ENCODE measurements at places on chromosomes 7 and 10.

GRCh38 chr10:128694168-128694850 lies 568.1 kb upstream of the MKI67 start:
- DNase-seq: no peak

DNA sequence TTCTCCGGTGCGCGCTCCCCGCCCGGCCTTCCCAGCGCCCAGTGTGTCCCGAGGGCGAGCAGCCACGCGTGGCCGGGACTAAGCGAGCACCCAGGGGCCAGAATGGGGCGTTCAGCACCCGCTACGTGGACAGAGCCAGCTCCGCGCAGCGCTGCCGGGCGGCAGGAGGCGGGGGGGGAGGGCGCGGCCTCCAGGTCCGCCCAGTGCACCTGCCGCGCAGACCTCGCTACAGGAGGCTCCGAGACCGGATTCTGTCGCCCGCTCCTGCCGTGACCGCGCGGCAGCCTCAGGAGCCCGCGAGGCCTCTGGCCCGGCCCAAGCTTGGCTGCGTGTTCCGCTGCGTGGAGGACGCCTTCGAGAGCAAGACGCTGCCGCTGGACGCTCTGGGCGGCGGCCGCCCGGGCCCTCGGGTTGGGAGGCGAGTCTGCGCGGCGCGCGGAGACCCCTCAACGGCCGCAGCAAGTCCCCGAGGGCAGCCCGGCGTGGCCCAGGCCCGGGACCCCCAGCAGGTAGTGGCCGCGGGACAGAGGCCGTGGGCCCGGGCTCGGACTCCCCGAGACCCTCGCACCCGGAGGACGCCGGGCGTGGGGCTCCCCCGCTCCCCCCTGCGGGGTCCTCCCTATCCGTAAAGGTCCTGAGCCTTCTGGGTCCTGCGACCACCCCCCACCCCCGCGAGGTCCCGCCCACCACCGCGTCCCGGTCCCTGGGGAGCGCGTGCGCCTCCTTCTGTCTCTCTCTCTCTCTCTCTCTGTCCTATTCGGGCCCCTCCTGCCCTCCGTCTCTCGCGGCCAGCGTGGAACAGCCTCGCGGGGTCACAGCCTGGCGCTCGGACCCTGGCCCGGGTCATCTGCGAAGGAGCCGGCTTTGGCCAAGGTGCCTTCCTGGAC lies 904 bp upstream of the DPYSL4 start:
- DNase-seq: peak; percentile 44

DNA sequence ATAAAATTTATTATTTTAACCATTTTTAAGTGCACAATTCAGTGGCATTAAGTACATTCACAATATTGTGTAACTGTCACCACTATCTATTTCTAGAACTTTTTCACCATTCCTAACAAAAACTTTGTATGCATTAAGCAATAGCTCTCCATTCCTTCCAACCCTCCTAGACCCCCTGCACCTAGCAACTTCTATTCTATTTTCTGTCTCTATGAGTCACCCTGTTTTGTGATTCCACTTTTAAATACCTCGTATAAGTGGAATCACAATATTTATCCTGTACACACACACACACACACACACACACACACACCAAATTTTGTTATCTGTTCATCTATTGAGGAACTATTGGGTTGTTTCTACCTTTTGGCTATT lies 89.2 kb downstream of the ARID5B start:
- no peak for DNase-seq

DNA sequence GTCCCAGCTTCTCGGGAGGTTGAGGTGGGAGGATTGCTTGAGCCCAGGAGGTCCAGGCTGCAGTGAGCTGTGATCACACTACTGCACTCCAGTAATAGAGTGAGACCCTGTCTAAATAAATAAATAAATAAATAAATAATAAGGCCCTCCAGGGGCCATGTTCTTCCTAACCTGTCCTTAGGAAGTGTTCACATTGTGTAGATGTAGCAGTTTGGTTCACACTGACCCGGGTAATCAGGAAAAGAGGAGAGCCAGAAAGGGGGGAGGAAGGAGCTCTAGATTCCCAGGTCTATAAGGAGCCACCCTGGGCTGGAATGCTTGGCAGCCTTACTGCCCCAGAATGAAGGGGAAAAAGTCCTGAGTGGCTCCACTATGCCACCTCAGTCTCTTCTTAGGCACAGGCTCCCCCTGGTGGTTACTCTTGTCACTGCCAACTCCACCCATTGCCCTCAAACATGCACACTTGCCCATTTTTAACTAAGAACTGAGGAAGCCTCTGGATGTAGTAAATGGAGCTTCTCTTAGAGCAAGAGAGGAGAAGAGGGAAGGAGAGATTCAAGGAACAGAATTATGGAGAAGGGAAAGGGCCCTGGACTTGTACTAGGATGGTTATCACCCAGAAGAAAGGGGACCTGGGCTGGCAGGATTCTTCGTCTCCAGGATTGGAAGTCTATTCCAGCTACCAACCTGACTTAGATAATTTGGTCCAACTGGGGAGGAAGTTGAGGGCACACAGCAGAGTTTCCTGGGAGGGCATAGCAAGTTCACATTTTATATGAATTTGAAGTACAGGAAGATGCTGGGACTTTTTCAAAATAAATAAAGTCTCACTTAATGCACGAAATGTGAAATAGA lies 7.8 kb downstream of the HPS6 start:
- DNase-seq: peak; percentile 81

- DNase-seq: no peak
Measured at GRCh38 chr7:140657891-140658290, 14.9 kb upstream of the ADCK2 start.

DNA sequence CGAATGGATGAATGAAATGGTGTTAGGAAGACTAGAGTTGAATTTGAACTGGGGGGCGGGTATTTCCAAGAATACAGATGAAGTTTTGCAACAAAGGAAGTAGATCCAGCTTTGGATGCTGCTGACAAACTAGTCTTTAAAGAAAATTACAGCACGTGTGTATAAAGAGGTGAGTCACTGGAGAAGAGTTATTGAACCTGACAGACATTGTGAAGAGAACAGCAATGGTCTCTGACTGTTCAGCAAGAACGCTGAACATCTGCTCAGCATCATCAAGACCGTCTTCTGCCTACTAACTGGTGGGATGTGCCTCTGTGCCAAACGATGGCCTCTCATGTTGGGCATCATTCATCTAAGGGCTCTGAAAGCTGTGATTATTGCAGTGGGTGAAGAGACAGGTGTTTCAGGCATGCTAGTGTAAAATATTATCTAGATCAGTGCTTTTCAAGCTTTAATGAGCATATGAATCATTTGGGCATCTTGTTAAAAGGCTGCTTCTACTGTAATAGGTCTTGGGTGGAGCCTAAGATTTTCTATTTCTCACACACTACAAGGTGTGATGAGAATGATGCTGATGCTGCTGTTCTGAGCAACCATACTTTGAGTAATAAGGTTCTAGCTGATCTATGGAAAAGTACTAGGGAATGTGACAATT lies 291.3 kb downstream of the PTEN start:
- no peak for DNase-seq

DNA sequence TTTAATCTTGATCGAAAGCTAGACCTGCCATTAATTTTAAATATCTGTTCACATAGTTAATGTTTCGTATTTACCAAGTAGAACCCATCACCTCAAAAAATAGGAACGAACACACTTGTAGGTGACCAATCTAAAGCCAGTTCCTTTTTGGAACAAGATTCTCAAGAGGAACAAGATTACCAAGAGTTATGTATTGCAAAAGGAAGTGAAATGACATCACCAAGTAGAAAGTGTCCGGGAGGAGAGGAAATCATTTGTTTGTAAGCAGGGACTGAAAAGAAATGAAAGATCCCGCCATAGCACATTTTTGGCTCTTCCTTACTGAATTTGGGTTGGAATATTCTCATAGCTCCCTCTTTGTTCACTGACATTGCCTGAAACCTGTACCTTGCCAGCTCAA lies 1200.5 kb downstream of the SORCS1 start:
- no peak for DNase-seq

GRCh38 chr10:104608091-104608828 lies 32.8 kb upstream of the SORCS3 start:
- no peak for DNase-seq

- peak; percentile 34 for DNase-seq
Measured at GRCh38 chr10:8035641-8036470, 18.6 kb upstream of the GATA3 start.

DNA sequence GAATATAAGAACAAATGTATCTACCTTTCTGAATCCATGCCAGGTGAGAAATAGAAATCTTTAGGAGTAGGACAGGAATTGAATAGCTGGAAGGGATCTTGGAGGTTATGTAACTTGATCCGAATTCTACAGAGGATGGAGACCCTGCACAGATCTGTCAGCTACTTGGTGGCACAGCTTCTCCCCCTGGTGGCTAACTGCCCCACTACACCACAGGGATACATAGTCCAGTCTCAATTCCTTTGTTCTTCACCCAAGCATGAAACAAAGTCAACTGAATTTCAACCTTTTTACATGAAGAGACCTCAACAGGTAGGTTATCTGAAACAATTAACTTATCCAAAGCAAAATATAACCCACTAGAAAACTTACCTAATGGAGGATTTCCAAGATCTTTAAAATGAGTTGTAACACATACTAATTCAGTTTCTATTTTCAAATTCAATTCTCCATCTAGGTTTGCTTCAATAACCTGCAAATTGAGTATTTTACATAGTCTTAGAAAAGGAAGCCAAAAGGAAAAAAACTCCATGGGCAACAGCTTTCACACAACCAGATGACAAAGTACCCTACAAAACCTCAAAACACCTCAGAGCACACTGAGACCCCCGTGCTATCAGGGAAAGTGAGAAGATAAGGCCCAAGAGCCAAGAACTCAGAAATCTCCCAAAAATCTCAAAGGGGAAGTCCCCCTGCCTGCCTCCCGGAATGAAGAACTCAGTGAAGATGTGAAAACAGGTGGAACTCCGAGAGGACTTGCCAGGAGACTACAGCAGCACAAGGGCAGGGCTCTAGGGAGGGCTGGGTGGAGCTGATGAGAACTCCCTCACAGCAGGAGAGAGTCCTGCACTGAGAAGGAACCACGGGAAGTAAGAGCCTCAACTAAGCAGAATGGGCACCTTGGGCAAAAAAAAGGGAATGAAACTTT lies 10.3 kb downstream of the HUS1 start:
- peak; percentile 53 for DNase-seq

GRCh38 chr7:156458011-156458410 lies 182.6 kb upstream of the RNF32 start:
- no peak for DNase-seq

DNA sequence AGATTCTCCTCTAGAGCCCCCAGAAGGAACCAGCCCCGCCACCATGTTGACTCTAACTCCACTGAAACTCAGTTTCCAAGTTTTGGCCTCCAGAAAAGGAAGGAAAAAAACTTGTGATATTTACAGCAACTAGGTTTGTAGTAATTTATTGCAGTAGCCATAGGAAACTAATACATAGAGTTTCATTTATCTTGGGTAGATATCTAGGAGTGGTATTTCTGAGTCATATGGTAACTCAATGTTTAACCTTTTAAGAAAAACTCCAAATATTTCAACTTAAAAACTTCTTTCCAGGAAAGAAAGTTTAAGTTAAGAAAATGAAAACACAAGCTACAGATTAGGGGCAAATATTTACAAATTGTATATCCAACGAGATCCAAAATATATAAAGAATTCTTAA lies 576.7 kb downstream of the KCNMA1 start:
- DNase-seq: no peak

- DNase-seq: no peak
Measured at GRCh38 chr7:25863729-25864110, 288.3 kb upstream of the NFE2L3 start.

DNA sequence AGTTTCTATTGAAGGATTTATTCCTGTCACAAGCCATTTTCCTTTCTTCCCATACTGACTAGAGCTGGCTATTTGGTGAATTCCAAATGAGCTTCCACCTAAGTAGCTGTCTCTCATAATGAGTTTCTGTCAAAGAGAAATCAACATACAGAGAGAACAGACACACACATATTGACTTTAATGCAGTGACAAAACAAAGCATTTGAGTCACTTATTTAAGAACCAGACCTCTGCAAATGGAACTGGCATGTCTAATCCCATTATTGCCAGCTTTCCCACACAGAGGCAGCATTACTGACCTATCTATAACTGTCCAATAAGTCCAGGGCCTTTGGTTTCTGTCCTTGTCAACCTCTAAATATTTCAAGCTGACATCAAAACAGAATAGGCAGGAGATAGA lies 179.3 kb upstream of the CSTF2T start:
- no peak for DNase-seq

DNA sequence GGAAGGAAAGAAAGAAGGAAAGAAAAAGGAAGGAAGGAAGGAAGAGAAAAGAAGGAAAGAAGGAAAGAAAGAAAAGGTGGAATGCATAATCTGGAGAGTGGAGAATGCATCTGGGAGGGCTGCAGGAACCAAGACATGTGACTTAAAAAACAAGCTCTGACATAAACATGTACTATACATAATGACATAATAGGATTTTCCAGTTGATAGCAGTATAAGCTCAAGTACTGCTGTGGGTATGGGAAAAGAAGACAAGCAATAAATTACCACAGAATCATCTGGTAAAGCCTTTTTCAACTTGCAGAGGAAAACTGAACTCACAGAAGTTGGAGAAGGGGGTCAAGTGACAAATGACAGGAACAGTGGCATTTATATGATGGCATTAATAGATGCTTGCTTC lies 345.9 kb downstream of the PLXDC2 start:
- no peak for DNase-seq

DNA sequence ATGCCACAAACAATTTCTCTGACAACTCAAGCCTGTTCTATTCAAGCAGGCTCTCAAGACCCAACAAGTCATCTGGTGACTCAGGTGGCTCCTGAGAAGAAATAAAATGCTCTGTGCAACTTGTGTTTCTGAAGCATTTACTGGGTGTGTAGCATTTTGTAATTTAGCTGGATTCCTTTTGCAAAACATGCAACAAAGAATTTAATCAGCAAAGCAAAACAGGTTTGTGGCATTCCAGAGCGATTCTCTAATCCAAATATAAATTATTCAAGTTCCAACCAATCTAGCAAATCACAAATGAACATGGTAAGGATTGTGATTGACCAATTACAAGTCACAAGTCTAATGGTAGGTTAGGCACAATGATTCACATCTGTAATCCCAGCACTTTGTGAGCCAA lies 39.8 kb upstream of the C10orf67 start:
- no peak for DNase-seq

DNA sequence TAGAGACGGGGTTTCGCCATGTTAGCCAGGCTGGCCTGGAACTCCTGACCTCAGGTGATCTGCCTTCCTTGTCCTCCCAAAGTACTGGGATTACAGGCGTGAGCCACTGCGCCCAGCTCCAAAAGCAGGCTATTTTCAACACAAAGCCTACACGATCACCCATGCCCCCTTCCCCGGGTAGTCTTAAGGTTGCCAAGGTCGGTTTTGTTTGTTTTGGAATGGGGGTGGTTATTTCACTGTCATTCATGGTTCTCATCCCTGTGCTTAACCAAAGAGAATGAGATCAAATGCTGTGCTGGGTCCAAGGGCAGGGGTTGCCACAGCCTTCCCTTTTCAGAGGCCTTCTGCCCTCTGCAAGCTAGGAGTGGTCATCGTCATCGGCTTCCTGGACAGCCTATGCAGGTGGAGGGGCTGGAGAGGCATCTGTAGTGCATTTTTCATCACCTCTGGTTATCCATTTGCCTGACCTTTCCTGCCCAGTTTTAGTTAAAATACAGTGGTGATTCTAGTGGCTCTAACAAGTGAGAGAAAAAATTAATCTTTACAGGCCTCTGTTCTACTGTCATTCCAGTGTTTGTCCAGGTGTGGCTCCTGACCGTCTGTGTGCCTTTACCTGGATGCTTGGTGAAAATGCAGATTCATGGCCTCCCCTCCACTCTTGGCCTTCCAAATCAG lies 11.4 kb downstream of the BLVRA start:
- no peak for DNase-seq

All from activated CD4-positive, CD25-positive, alpha-beta regulatory T cell treated with anti-CD3 and anti-CD28 coated beads, Interleukin-2, amount 50 U/mL, for 72 hours (primary cell).